ENCODE measurements at places on chromosomes 3 and 15. TPM values are rescaled to one million over a fixed set of nuclear protein-coding genes. Genes with fewer than 3 reads are reported as not detected.

- no peak for DNase-seq
These were observed 106.1 kb upstream of the TNFAIP8L3 start for GRCh38 chr15:51200792-51201191.

The CERS3 gene
- 0.09 TPM for total RNA-seq

The CCR3 gene
- not detected for total RNA-seq

DNA sequence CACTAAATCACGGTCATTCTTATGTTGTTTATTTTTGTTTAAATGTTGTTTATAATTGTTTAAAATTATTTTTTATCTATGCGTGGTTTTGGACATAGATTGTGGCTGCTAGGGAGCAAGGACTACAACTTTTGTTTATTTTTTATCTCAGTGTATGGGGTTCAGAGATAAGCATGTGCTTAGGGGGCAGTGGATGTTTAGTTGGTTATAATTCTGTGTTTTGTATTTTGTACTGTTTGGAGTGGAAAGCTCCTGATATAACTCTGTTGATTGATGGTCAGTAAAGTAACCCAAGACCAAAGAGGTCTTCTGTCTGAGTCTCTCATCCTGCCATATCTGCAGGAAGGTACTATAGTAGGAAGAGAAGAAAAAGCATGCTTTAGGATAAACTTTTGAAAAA is 36.5 kb upstream of the NPHP3 start:
- DNase-seq = no peak

- no peak for DNase-seq
These were observed 85.5 kb downstream of the TM4SF4 start for GRCh38 chr3:149560001-149560400.

DNA sequence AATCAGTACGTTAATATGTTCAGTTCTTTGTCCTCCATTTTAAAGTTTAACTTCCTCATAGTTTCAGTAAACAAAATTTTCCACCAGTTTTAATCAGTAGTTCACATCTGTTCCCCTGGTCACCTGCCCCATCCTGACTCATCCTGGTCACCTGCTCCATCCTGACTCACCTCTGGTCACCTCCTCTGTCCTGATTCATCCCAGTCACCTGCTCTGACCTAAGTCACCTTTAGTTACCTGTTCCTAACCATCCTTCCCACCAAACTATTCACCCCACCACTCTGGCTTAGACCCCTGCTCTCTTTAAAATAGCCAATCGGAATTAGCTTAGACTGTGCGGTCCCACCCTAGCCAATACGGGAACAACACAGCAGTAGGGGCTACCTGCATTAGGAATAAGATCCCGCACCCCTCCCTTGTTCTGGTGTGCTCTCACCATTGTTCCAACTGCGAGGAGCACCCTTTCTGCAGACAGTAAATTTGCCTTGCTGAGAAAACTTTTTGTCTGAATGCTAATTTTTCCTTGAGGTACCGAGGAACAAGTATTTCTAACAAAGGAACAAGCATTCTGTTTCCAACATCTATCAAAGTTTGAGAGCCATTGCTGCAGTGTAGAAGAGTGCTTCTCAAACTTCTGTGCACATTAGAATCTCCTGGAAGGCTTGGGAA is 169.3 kb downstream of the ADAMTS17 start:
- no peak for DNase-seq

DNA sequence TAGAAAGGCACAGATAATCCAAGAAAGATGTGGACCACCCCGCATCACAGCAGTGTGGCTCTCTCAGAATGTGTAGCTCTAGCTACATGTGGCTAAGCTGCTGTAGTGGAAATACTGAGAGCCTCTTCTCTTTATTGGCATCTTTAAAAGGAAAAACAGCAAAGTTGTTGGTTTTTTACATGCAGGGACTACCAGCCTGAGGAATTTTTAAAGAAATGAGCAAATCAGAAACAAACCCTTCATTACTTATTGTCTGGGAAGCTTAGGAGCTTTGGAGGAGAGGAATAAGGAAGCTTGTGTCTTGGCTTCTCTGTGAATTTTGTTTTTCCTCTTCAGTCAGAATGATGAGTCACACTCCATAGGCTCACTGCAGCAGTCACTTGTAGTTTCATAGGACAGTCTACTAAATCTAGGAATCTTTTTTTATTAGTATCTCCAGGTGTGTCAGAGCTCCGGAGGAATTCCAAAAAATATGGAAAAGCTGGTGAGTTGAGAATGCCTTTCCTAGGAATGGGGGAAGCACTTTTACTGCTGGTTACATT is 27.5 kb downstream of the POLG start:
- no peak for DNase-seq

DNA sequence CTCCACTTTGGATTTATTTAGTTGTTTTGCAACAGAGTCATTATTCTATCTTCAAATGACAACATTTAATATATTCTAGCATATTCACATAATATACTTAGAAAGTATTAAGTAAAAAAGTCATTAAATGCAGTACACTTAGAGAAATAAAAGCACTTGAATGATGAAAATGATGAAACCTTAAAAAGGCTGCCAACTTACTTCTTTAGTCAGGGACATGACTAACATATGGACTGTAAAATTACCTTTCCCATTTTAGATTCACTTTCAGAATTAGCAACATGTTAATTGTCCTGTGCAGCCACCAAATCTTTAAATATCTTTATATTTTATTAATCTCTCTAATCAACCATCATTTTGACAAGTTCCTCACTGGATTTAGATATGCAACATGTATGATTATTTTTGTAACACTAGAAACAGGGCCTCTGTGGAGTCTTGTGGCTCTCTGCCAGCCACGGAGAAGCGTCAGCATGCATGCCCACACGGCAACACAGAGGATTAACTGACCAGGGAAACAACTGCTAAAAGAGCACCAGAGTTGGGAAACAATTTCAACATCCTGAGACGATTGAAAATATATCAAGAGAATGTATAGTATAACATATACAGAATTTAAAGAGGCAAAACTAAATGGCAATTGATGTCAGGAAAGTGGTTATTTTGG is 95.7 kb downstream of the ANO10 start:
- DNase-seq = no peak

All from activated T-helper 2 cell treated with anti-CD3 and anti-CD28 coated beads, Interferon-gamma antibody, Interleukin-2, Interleukin-4, amounts not matched to agents 10 μg/mL and 5 μg/mL and 100 μg/mL, durations not matched to agents 14 hours and 24 hours and 36 hours (primary cell).